ENCODE measurements at places on chromosomes 1 and 21.

- DNase-seq = no peak
Observed at GRCh38 chr1:234912548-234913277, 215.9 kb downstream of the TOMM20 start.

DNA sequence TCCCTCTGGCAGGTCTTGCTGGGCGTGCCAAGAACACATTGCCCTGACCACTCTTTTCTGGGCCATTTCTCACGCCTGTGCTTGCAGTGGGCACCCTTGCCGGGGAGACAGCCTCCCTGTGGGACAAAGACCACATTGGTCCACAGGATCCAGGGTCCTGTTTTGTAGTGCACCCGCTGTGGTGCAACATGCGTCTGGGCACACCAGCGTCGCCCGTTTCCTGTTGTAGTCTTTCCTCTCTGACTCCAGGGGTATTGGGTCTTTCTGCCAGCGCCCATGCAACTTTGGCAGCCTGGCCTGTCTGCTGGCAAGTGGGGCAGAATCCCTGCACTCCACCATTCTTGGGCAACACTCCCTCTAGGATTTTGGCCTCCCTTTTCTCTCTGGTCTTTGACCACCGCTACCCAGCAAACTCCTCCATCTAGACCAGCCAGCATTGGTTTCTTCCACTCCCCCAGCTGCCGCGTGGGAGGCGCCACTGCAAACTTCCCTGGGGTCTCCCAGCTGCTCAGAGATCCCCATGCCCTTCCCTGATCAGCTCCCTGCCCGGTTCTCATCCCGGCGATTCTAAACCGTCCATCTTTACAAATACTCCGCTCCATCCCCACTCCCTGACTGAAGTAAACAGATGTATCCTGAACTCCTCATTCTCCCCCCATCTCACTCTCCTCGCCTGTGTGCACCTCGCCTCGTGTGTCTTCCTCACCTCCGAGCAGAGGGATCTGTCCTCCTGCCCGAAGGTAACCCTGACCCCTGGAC lies 1.2 kb upstream of the TPRG1L start:
- DNase-seq = no peak

DNA sequence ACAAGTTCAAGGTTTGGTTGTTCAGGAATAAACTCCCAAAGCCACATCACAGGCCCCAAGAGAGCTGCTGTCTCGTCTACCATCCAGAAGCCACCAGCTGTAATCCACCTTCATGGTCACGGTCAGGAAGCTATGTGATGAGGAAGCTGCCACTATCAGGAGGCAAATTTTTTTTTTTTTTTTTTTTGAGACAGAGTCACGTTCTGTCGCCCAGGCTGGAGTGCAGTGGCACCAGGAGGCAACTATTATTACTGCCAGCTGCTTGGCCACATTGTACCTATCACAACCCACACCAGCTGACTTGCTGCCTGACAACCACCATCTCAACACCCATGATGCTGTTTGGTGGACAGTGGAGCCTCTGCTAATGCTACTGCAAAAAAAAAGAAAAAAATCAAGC lies 124.1 kb downstream of the OMA1 start:
- no peak for DNase-seq

DNA sequence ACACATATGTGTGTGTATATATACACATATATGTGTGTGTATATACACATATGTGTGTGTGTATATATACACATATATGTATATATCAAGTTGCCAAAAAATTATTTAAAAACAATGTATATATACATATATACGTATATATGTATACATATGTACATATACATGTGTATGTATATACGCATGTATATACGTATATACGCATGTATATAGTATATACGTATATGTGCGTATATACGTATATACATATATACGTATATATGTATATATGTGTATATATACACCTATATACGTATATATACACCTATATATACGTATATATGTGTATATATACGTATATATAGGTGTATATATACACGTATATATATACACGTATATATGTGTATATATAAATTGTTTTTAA lies 57.0 kb upstream of the ZNF644 start:
- no peak for DNase-seq

- no peak for DNase-seq
Observed at GRCh38 chr21:45203983-45204382, 83.7 kb downstream of the POFUT2 start.

- no peak for DNase-seq
Observed at GRCh38 chr1:186002406-186002805, 268.2 kb downstream of the HMCN1 start.

All from AG09319 (cell line).